GF-D8 (cell line): ENCODE measurements at places on chromosomes 5 and 9.

DNA sequence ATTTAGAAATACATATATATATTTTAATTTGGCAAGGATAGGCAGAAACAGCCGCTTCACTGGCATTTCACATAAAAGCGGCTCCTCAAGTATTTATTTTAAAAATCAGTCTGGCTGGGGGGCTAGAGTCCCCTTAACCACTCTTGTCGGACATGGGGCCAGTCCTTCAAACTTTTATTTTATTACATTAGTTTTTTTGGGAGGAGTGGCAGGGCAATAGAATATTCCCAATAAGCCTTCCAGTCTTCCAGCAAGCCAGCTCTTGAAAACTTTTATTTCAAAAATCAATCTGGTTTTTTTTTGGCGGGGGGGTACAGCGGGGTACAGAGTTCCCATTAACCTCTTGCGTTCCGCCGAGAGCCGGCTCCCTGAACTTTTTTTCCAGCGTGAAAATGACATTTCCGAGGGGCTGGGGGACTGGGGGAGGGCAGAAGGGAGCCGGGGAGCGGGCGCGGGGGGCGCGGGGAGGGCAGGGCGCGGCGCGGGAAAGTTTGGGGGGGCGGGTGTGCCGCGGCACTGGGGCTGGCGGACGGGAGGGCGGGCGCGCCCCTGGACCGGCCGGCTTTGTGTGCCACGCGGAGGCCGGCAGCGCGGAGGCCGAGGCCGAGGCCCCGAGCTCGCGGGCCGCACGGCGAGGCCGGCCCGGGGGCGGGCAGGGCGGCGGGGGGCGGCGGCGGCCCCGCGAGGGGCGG, 504 bp upstream of the ZNF618 start:
- no peak for DNase-seq

GRCh38 chr5:152634586-152634985, 229.5 kb upstream of the NMUR2 start:
- DNase-seq, result no peak

- no peak for DNase-seq
Measured at GRCh38 chr5:135008556-135008955, 25.5 kb downstream of the PITX1 start.

- peak; percentile 17 for DNase-seq
Measured at GRCh38 chr9:136791516-136792276, 552 bp downstream of the TMEM141 start.

DNA sequence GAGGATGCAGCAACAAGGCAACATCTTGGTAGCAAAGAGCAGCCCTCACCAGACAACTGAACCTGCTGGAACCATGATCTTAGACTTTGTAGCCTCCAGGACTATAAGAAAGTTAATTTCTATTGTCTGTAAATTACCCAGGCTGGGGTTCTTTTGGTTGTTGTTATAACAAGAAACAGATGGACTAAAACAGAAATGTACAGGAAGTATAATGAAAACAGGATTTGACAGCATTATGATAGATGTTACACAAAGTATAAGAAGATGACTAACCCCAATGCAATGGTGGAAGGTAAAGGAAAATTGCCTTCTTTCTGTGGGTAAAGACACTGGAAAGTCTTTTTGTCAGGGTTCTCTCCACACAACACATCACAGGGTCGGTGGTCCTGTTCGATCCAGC, 204.2 kb downstream of the SGCD start:
- DNase-seq, result no peak

GRCh38 chr5:16593013-16593412, 23.8 kb downstream of the RETREG1 start:
- no peak for DNase-seq

GRCh38 chr9:13213337-13213736, 66.2 kb downstream of the MPDZ start:
- no peak for DNase-seq

- DNase-seq, result no peak
Measured at GRCh38 chr5:125083981-125084380, 337.5 kb upstream of the ZNF608 start.

DNA sequence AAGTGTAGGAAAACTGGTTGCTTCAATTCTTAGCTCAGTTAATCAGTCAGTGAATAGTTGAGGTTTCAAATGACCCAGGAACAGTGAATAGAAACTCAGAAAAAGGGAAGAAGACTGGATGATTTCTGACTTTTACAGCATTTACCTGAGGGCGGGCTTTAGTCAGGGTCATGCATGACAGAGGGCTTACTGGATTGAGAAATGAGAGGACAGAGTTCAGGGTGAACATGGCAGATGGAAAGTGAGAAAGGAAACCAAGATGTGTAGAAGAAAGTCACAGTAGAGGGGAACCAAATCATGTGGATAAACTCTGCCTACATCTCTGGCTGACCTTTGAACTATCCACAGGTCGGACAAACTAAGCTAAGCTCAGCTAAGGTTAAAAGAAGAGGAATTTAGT, 596.0 kb downstream of the SEMA5A start:
- no peak for DNase-seq

- DNase-seq, result no peak
Measured at GRCh38 chr5:3068401-3068800, 316.9 kb upstream of the IRX2 start.

DNA sequence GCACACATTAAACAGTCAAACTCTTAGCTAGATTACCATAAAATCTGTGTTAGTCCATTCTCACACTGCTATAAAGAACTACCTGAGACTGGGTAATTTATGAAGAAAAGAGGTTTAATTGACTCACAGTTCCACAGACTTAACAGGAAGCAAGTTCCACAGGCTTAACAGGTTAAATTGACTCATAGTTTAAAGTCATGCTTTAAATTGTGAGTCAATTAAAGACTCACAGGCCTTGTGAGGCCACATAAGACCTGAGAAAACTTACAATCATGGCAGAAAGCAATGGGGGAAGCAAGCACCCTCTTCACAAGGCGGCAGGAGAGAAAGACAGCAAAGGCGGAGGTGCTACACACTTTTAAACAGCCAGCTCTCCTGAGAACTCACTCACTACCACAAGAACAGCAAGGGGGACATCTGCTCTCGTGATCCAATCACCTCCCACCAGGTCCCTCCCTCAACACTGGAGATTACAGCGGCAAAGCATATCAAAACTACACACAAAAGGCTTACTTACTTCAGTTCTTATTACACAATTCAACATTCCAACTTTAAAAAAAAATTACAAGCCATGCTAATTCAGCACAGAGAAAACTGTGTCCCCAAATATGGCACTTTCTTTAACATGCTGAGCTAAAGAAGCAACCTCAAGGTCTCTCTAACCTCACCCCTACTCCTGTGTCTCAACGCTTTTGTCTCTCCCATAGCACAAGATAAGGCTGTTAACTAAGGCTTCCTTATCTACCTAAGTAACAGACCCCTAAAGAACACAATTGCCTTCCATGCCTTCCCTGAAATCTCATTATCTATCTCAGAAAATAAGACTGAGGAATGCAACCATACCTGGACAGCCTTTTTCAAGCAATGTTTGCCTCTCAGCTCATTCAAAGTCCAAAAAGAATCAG, 805.1 kb downstream of the NR2F1-AS1 start:
- no peak for DNase-seq

- no peak for DNase-seq
Measured at GRCh38 chr5:31161781-31162181, 31.7 kb upstream of the CDH6 start.

DNA sequence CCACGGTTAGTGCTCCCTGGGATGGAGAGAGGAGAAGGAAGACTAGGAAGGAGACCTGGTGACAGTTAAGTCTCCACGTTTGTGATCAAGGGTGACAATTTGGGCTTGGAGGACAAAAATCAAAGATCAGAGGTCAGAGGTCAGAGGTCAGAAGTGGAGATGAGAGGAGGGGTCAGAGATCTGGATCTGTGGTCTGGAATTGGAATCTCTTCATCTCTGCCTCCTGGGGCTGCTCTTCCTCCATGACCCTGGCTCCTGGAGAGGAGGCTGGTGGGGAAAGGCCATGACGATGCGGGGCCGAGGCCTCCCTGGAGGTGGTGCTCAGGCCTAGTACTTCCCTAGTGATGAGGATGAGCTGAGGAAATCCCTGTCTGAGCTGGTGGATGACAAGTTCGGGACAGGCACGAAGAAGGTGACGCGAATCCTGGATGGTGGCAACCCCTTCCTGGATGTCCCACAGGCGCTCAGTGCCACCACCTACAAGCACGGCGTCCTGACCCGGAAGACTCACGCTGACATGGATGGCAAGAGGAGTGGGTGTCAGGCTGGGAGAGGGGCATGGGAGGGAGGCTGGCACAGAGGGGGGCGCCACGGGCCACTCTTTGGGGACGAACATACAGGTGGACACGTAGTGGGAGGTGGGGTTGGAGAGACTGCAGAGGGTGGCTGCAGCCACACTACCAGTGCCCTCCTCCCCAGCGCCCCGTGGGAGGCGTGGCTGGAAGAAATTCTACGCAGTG, 41.0 kb downstream of the PSD2 start:
- no peak for DNase-seq

- no peak for DNase-seq
Measured at GRCh38 chr9:87878989-87879511, 3.6 kb upstream of the SPATA31E1 start.

DNA sequence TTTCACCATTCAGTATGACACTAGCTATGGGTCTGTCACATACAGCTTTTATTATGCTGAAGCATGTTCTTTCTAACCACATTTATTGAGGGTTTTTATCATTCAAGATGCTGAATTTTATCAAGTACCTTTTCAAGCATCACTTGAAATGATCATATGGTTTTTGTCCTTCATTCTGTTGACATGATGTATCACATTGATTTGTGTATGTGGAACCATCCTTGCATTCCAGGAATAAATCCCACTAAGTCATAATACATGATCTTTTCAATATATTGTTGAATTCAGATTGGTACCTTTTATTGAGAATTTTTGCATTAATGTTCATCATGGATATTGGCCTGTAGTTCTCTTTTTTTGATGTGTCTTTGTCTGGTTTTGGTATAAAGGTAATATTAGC, 317.4 kb downstream of the NNT start:
- no peak for DNase-seq

- DNase-seq, result no peak
Measured at GRCh38 chr9:131616983-131617604, 71.8 kb downstream of the PRRT1B start.

- DNase-seq, result no peak
Measured at GRCh38 chr5:12322042-12322441, 417.8 kb upstream of the CTNND2 start.

DNA sequence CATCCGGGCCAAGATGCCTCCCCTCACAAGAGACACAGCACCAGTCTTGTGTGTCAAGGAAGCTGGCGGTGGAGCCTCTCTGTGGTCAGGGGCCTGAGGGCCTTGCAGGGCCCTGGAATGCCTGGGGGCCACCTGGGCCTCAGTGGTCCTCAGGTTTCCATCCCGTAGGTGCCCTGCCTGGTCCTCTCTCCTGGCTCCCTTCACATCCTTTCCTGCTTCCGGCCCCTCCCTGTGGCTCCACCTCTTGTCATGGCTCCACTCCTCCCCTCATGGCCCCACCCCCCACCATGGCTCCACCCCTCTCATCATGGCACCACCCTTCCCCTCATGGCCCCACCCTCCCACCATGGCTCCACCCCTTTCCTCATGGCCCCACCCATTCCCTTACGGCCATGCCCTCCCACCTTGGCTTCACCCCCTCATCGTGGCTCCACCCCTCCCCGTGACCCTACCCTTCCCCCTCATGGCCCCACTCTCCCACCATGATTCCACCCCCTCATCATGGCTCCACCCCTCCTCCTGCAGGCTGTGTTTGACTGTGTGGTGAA, 175.8 kb downstream of the CACNA1B start:
- DNase-seq, result no peak

- DNase-seq, result no peak
Measured at GRCh38 chr9:35605351-35606137, 482 bp downstream of the TESK1 start.

DNA sequence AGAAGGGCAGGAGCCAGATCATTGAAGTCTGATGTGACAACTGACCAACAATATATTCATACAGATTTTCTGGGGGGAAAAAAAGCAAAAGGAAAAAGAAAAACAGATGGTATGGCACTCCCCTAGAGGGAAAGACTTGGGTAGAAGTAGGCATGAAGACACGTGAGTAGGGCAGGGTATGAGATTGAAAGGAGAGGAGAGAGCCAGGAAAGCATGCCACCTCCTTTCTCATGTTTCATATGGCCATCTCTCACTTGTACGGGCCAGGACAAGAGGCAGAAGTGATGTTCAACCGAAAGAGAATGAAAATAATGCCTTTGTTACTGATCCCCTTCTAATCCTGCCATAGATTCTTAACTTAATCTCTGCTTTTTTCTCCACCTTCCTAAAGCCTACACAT, 139.0 kb upstream of the ACTBL2 start:
- DNase-seq, result no peak

GRCh38 chr5:1285883-1286291, 9.0 kb downstream of the TERT start:
- no peak for DNase-seq

- no peak for DNase-seq
Measured at GRCh38 chr5:159878988-159879471, 37.3 kb upstream of the ADRA1B start.

GRCh38 chr9:71733176-71733575, 35.1 kb downstream of the CEMIP2 start:
- DNase-seq, result no peak

- DNase-seq, result no peak
Measured at GRCh38 chr5:135497971-135498636, 37.7 kb downstream of the NEUROG1 start.

DNA sequence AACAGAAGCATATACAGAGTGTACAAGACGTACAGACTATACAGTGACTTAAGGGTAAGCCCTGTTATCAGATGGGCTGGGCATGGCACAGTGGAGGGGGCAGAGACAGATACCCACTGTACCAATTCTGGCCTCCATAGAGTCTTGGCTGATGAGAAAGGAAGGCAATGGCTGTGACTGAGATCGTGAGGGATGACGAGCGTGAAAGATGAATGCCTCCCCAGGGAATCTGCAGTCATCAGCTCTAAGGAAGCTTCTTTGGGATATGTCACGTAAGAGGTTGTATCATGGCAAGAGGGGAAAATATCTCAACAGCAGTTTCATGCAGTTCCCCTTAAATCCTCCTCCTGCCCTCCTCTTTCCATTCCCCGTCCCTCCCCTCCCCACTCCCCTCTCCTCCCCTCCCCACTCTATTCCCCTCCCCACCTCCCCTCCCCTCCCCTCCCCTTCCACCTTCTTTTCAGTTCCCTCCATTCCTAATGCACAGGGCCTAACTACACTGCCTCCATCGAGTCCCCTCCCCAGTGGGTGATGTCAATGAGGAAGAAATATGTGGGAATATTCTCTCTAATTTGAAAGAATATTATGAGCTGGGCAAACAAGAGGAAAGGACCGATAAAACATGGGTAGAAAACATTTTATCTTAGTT, 226.4 kb upstream of the DAP start:
- DNase-seq, result no peak

GRCh38 chr5:110963495-110963894, 108.0 kb upstream of the TSLP start:
- DNase-seq, result no peak

GRCh38 chr9:122265149-122265915, 650 bp downstream of the MRRF start:
- peak; percentile 56 for DNase-seq

DNA sequence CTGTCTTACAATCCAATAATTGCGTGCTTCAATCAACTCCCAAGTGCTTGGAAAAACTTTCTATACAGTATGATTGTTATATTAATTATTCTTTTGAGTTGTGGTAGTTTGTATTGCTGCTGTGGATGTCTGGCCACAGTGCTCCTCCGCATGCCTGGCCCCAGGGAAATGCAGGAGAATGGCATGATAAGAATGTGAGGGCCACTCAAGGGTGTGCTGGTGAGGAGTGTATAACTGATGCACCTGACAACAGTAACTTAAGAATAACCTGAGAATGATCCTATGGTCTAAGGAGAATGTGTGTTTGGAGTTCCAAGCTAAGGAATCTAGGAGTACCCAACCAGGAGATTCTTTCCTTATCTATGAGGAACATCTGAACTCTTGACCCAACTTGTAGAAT, 152.9 kb upstream of the APC start:
- DNase-seq, result no peak
